ENCODE measurements at places on chromosomes 6 and 20. TPM values are rescaled to one million over a fixed set of nuclear protein-coding genes. Genes with fewer than 3 reads are reported as not detected.

DNA sequence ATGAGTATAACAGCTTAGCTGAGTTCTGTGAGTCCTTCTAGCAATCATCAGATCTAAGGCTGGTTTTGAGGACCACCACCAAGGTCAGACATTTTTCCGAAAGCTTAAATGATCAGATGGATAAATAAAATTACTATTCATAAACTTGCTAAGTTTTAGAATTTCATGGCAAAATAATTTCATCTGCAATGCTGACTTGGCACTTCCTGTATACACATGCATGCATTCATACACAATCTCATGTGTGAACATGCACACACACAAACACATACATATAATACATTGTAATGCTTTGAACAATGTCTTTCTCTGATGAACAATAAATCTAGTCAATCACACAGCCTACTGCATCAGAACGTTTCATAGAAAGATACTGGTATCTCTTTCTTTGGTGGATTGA, 1068.3 kb downstream of the HACE1 start:
- DNase-seq = no peak

Gene ACSS1
- total RNA-seq = 47.6 TPM

Gene CLIC5
- total RNA-seq = 376 TPM

Gene ZNF334
- total RNA-seq = 1.2 TPM

DNA sequence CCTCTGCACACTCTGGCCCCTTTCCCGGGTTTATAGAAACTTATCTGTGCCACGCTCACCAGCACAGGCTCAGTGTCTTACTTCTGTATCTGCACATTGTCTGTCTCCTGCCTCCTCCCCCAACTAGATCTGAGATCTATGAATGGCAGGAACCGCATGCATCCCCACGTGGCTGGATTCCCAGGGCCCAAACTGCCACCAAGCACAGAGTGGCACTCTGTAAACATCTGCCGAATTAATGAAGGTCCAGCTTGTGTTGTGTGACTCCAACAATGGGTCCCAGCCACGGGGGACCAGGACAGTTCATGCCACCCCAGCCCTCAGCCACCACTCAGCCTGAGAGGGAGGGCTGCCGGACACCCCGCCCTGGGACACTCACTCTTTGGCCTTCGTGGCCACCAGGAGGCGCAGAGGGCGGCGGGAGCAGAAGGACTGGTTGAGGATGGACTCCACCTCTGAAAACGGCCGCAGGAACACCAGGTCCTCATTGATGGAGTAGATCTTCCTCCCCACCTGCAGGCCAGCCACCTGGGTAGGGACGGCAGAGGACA, 171.1 kb downstream of the PREX1 start:
- no peak for DNase-seq

Gene RFX6
- not detected for total RNA-seq

GRCh38 chr6:34027445-34027936, 118.4 kb downstream of the GRM4 start:
- no peak for DNase-seq

DNA sequence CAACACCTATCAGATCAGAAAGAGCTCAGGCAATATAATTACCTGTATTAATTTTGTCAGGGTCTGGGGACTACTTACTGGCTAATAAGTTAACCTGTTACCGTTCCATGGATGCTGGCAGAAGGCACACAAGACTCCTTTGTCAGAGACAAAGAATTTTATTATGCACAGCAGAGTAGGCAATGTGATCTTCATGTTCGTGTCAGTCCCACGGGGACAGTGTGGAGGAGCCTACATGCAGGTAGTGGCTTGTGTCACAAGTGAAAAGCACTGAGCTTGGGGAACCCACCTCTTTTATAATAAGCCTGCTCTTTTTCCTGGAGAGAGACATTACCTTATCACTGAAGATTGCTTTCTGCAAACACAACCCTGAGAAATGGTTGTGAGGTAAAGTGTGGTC, 96.9 kb downstream of the CD164 start:
- DNase-seq = no peak

Data from cardiac septum (tissue), 1 donor.